ENCODE measurements at places on chromosomes 5 and 9.

DNA sequence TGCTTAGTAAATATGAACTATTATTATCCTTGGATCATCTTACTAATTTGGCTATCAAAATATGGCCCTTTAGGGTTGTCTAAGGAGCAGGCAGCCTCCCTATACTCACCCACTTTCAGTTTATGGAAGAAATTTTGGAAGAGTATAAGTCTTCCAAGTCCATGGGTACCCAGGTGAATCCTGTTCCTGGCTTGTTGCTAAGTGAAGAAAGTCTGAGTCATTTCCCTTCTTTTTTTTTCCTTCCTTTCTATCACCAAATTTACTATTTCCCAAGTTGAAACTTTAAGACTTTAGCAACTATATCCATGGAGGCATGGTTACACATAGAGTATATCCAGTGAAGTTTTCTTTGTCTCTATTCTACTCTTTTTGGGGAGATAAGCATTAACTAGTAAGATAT, 184.0 kb upstream of the ACTBL2 start:
- DNase-seq: no peak

DNA sequence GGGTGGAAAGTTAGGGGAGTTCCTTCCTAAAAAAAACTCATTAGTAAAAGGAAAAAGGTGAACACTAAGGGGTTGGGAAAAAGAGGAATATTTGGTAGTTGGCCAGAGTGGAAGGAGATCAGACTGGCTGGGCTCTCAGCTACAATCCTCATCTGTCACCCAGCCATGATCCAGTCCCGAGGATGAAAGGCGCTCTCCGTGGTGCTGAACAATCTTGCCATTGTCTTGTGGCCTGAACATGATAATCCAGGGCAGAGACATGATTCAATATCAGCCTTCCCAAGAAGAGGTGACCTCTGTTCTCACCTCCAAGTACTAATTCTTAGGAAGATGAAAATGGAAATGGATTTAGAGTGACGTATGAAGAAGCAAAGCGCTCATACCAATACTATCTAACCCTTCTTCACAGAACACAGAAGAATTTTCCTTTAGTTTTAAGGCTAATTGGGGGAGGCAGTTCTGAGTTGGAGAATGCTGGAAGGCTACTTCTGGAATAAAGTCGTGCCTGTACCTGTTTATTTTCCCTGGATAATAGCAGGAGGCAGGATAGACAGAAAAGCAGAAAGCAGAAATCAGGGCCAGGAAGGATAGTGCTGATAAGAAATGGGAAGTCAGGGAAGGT, 36.6 kb upstream of the MYORG start:
- DNase-seq: no peak

- DNase-seq: no peak
These were observed 376.0 kb upstream of the SMARCA2 start for GRCh38 chr9:1639166-1639565.

DNA sequence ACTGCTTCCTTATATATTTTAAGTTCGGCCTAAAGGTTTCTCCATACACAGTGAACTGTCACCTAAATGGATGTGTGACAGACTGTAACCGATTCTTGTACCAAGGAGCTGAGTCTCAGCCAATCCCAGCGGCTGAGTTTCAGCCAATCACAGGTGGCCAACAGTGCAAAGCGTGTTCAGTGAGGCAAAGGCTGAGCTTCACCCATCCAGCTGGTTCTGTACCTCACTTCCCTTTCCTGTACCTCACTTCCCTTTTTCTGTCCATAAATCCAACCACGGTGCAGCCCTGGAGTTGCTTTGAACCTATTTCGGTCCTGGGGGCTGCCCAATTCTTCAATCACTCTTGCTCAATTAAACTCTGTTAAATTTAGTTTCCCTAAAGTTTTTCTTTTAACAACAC, 15.7 kb upstream of the TBC1D9B start:
- no peak for DNase-seq

Data from H54 (cell line).